ENCODE measurements at places on chromosomes 11 and 22.

DNA sequence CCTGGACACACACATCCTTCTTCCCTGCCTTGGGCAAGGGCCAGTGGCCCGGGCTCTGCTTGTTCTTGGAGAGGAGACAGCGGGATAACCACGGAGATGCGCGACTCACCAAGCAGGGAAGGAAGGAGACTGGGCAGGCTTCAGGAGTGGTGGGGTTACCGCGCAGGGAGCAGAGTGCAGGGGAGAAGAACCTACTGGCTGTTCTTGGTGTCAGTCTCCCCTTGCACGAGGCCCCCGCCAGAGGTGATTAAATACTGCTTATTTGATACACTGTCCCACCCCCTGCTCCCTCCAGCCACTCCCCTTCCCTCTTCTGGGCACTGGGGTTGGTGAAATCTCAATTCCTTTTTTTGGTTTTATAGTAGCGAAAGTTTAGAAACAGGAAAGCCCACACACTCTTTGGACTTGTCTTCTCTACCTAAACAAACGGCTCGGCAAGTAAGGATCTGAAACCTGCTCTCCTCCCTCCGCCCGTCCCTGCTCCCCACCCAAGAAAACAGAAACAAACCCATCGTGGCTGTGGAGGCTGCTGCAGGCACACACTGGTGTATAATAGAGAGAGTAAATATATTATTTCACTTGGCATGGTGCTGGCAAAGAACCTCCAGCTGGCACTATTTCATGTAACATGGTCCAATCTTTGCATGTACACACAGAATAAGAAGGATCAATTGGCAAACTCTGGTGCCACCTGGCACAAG lies 10.8 kb downstream of the LARGE2 start:
- no peak for DNase-seq

- DNase-seq = no peak
These were observed 153.5 kb downstream of the ADAMTS15 start for GRCh38 chr11:130601764-130602460.

- DNase-seq = peak; percentile 31
These were observed 585 bp upstream of the NADSYN1 start for GRCh38 chr11:71452199-71453036.

GRCh38 chr22:21449531-21450319 lies 17.5 kb upstream of the TMEM191C start:
- DNase-seq = peak; percentile 5

DNA sequence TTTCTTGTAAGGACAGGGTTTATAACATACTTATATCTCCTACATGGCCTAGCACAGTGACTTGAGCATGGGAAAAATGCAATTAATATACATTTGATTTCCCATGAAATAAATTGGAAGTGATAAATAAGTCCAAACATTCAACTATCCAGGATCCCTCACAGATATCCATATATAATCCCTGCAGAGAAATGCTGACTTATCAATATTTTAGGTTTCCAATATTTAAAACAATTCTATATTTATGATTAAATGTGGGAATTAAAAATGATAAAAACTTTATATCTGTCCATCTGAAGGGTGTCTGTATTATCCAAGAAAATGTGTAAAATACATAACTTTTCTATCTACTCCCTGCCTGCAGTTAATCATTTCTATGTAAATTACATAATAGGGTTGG lies 6.3 kb downstream of the OR10A4 start:
- no peak for DNase-seq

- no peak for DNase-seq
These were observed 8.6 kb upstream of the OR51G1 start for GRCh38 chr11:4932751-4933150.

GRCh38 chr11:43802509-43802908 lies 78.1 kb upstream of the ALKBH3 start:
- DNase-seq = no peak

DNA sequence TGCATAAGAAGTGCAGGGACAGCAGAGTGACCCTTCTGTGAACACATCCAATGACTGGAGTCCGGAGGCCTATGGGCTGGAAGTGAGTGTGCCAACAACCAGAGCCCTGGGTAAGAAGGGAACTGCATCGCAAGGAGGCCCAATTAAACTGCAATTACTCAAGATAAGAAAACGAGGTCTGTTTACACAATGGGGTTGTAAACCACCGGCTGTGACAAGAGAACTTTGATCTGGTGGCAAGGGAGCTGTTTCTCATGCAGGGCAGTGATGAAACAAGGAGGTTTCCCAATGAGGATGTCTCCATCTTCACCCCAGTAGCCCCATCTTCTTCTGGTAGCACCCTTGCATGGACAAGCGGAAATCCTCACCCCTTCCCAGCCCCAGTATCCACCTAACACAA lies 21.5 kb downstream of the ETS1 start:
- no peak for DNase-seq

GRCh38 chr11:44559207-44559939 lies 6.1 kb upstream of the CD82 start:
- DNase-seq = no peak

DNA sequence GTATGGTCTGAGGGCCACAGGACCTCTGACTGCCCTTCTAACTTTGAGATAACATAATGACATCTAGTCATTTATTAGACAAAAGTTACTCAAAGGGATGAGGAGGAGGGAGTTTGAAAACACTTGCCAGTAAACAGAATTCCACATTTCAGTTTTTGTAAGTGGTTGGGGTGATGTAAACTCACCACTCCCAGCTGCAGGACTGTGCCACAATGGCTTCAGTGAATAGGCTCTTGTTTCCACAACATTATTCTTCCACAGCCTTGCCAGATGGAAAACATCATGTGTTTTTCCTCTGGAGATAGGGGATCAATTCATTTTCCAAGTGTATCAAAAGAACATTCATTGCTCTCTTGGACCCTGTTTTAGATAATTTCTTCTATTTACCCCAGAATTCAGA lies 147.2 kb upstream of the BDNF start:
- no peak for DNase-seq

- no peak for DNase-seq
These were observed 51.4 kb downstream of the PRR5L start for GRCh38 chr11:36347384-36347906.

DNA sequence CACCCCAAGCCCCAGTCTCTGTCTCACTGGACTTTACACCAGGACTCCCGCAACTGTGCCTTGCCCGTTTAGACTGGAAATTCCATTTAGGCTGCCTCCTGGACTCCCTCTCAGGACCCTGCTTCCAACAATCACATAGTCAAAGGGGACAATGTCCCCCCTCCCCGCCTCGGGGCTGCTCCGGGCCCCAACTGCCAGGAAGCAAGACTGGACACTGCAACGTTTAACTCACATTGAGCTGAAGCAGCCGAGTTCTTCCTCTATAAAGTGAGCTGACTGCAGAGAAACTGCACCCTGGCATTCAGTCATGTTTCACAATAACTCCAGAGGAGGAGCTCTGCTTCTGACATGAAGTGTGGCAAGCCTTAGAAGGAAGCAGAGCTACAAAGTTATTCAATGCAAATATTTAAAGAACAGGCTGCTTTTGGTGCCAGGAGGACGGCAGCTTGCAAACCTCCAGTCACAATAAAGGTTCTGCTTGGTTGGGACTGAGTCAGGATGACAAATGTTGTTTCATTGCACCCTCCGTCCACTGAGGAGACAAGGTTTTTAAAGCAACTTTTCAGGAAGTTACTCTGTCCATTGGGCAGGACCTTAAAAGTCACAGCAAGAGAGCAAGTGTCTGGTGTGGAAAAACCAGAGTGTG lies 19.9 kb downstream of the PACSIN2 start:
- DNase-seq = no peak

DNA sequence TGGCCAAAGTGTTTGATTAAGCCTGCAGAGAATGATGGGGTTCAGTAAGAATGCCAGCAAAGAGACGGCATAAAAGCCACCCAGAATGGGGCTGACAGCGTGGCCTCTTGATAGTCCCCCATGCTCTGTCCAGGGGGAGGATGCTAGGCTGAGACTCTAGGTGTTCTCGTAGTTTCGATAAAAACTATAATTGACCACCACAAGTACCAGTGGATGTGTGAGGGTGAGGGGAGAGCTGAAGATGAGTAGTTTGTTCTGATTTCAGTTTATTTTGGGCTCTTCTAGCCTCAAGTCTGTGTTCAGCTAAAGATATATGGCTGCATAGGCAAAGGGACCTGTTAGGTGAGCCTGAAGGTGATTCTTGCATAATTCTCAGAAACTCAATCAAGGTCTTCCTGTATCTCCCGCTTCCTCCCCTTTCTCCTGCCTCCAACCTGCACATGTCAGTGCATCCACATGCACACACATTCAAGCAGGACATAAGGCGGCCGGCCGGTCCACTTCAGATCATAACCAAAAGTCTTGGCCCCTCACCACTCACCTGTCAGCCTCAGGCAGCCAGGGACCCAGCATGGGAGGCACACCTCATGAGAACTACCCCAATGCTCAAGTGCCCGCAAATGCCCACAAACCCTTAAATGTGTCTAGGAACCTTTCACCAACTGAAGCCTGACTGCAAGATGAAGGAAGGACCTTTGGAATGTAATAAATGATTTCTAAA lies 31.2 kb downstream of the FLI1 start:
- no peak for DNase-seq

DNA sequence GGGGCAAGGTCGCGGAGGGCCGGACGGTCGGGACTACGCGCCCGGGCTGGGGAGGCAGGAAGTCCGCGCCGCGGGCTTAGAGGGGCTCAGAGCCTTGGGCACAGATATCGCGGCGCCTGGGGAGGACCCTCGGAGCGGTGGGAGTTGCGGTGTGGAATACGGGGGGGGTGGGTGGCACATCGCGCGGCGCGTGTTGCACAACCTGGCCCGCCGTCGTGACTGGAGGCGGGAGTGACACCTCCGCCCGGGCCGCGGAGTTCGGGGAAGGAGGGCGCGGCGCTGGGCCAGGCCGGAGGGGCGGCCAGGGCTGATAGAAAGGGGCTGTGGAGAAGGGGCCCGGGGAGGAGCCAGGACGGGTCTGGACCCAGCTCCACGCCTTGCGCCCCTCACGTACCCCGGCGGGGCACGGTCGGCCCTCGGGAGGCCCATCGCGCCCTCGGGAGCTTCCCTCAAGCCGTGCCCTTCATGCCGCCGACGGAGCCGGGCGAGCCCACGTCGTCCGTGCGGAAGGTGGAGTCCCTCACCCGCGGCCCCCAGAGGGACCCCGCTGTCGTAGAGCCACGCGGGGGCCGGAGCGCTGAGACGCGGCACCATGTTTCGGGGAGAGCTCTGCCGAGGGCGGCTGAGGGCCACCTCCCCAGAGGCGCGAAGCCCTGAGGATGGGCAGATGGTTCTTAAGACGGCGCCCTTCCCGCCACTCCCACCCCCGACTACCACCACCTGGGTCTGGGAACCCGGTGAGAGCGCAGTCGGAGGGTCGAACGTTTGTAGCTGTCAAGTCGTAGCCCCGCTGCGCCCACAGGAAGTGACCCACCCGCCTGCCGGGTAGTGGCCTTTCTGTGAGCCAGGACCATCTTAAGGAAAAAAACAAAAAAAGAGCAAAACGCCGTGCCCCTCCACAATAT lies 729 bp downstream of the IL17RA start:
- DNase-seq = no peak

DNA sequence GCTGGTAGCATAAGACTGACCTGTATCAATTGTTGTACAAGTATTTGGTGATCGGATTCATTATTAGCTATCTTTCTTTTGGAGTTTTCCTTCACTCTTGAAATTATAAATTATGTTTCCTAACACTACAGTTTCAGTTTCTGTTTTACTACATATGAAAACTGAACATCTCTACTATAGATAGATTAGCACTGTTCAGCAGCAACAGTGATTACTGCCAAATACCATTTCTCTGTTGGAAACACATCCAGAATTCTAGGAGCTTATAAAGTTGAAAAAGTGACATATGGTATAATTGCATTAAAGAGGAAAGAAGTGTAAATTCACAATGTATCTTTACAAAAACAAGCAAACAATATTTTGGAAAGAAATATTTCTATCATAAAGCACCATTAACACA lies 118.5 kb upstream of the GRIA4 start:
- no peak for DNase-seq

- DNase-seq = no peak
These were observed 60.1 kb downstream of the PRR5L start for GRCh38 chr11:36356201-36356600.

DNA sequence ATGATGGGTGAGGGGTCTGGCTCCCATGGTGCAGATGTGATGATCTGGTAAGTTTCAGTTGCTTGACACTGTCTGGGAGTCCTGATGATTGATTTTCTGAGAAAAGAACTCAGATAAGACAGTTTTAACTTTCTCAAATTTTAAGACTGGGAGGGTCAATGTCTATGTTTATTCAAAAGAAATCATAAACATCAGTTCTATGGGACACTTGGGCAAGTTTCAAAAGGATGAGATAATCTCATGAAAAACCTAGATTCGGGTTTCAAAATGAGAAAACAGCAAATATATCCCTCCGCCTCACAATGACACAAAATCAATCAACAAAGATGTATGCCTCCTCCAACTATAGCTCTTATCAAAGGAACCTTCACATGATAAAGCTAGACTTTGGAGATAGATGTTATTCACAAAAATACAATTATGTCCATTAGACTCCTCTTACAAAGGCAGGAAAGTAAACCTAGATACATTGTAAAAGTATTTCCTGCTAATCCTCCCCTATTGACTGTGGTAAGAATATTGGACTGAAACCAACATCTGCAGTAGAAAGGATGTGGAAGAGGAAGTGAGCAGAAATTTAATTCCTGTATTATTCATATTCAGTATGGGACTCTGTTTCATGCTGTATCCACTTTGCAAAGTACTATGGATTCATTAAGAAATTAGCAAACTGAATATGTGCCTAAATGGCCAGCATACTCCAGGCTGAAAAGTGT lies 21.6 kb downstream of the SVIP start:
- DNase-seq = no peak

DNA sequence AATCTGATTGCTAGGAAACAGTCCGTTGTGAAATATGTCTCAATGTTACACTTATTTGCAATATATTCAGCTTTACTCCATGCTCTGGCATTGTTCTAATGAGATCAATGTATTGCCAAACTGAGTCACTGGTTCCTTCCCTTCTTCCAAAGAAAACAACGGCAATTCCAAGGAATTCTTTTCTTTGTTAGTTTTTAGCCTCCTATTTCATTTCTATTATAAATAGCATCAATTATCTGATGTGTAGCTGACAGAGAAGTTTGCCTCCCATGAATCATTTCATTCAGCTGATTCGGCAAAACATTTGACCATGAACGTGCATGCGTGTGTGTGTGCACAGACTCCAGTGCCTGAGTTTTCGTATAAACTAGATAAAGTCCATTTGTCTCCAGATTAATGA lies 346.8 kb downstream of the ETS1 start:
- DNase-seq = no peak

DNA sequence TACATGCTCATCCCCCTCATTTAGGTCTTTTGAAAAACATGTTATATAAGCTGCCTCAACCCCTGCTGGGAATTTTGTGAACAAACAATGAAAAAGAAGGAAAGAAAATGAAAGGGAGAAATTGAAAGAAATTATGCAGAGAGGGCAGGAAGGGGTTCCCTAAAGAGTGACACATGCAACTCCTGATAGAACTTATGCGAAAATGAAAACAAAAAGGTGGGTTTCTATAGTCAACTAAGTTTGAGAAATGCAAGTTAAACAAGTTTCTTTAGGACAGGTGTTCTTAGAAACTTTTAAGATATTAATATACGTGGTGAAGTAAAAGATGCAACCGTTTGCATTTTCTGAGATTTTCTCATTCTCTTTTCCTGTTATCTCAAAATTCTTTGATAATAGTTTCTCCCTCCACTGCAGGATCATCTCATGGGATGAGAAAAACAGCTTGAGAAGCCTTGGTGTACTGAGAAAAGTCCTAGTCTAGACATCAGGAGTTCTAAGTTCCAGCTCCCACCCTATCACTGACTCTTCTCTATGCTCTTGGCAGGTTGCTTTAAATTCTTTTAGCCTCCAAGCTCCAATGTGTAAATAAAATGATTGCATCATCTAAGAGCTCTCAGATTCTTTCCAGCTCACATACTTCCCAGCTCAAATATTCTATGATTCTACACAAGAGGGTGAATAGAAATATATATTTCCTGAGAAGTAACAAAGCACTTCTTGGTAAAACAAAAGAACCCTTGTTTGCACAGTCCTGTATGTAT lies 109.2 kb downstream of the FAM76B start:
- DNase-seq = no peak
